NCI-H524 (cell line): ENCODE measurements at places on chromosomes 4 and X.
A peak's percentile ranks its signal among the peaks of the same experiment; 100 is the strongest.

- DNase-seq, result no peak
Measured at GRCh38 chr4:119725011-119725410, 96.4 kb upstream of the PDE5A start.

DNA sequence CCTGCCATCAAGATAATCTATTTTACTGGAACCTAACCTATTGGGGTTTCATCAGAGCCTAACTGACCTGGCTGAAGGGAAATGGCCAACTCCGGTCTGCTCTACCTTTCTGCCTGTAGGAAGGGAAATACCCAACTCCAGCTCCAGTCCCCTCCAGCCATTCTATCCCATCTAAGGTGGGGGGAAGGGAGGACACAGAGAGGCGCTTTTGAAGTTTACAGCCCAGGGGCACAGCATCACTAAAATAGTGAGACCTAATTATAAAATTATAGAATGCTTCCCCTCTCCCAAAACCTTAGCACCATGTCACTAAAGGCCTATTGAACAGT lies 27.8 kb upstream of the ACSL4 start:
- no peak for DNase-seq

DNA sequence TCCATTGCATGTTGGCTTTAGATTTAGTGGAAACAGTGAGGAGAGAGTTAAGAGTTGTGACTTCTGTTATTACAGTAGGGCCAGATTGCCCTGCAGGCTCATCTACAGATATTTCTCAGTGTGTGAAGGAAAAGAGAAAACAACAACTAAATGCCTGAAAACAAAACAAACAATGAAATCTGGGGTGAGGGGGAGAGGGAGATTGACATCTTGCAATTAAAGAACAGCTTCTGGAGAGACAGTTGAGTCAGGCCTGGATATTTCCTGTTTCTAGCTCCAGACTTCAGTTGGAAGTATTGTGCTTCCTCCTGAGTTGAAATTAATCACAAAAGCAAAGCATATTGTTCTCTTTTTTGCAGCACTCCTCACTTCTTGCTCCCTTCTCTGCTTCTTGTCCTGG lies 108.3 kb upstream of the SCML1 start:
- no peak for DNase-seq

DNA sequence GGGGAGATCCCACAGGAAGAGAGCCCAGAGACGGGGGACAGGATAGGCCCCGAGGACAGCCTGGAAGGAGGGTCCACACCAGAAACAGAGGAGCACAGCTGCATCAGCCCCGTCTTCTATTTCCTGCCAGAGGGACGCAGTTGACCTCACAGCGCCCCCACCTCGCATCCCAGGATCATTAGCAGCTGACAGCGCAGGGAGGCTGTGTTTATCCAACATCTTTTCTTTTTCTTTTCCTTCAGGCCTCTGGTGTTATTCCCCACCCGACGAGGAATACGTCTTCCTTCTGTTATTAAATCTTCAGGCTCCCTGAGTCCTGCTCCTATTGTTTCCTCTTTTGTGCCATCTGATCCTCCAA lies 75.4 kb downstream of the DCHS2 start:
- no peak for DNase-seq

- no peak for DNase-seq
Measured at GRCh38 chr4:122830426-122831095, 3.9 kb downstream of the FGF2 start.

GRCh38 chr4:184273166-184274147 lies 55.8 kb upstream of the ENPP6 start:
- DNase-seq, result no peak

DNA sequence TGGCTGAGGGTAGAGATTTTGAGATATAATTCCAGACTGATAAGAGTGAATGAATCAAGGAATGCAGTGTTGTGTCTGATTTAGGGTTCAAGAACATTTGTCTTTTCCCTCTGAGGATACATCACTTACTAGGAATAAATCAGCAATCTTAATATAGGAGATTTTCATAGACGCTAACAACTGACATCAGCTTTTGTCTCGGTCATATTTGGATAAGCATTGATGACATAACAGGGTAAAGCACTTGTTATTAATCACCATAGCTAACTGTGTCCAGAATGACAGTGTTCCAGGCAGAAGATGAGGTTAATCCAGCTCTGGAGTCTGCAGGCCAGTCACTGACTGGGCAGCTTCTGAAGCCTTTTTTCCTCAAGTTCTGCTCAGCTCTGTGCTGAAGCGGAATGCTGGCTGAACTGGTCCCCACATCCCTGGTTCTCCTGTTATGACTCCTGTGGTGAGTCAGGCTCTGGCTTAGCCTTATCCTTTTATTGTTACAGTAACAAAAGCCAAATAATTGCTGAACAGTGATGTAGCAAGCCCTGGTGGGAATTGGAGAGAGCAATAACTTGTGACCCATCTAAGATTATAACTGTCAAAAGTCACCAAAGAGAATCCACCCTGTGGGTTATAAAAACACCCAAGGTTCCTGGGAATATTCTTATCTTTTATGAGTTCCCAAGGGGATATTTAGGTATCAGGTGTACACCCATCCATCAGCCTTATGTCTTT lies 41.8 kb downstream of the FNIP2 start:
- no peak for DNase-seq

GRCh38 chr4:84325625-84326024 lies 173.5 kb downstream of the NKX6-1 start:
- no peak for DNase-seq

- DNase-seq, result no peak
Measured at GRCh38 chrX:19649226-19649995, 134.1 kb upstream of the MAP3K15 start.

GRCh38 chr4:159105761-159106243 lies 2.9 kb downstream of the RAPGEF2 start:
- no peak for DNase-seq

DNA sequence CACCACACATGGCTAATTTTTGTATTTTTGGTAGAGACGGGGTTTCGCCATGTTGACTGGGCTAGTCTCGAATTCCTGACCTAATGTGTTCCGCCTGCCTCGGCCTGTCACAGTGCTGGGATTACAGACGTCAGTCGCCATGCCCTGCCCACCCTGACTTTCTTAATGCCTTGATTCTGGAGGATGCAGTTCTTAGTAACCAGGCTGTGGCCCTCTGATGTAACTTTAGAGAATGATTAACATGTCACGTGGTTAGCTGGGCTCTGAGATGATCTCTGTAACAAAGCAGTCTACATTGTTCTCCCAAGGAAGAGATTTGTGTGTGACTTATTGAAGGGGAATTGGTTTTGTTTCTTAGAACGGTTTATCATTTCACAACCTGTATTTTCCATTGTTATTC lies 30.6 kb downstream of the ANK2 start:
- DNase-seq, result peak; percentile 26

DNA sequence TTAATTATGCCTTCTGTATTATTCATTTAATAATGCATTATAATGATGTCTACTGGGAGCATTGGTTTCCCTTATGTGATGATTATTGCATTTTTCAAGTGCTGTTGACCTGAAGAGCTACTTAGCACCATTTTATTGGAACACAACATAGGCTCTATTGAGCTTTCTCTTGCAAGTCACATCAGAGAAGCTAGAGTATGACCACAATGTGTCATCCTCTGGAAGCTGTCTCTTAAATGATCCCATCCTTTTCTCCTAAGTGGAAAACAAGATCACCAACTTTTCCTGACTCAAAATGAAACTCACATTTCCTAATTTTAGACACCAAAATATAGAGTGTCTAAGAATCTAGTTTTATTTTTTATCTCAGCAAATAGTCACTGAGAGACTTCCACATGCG lies 1451.9 kb downstream of the PCDH7 start:
- DNase-seq, result no peak

GRCh38 chr4:147860960-147861359 lies 129.1 kb downstream of the ARHGAP10 start:
- no peak for DNase-seq

DNA sequence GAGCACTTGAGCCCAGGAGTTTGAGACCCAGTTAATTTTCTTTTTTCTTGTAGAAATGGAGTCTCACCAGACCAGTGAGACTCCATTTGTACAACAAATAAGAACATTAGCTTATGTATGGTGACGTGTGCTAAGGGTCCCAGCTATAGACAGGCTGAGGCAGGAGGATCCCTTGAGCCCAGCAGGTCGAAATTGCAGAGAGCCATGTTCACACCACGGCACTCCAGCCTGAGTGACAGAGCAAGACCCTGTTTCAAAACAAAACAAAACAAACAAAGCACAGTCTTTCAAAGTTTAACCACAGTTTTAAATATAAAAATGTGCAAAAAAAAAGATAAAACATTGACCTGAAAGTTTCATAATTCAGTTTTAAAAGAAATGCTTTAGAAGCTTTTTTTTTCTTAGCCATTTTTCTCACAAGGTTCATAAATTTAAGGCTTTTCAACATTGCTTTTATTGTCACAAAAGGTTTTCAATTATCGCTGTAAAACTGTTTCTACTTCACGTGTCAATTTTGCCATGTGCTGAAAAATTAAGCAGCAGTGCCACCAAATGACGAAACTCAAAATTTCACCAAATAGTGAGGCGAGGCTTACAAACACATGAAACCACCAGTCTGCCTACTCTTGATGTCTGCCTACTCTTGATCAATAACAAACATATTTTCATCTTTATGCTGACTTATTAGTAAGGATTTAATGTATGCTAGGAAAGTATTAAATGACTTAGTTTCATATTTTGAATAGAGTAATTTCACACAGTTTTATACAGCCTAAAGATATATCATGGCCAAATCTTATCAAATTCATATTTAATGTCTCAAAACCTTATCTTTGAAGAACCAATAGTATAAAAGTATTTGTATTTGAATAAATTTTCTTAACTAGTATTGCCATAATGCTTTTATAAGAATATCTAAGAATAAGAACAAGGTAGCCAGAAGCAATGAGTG lies 126.3 kb downstream of the NEK1 start:
- DNase-seq, result peak; percentile 46

DNA sequence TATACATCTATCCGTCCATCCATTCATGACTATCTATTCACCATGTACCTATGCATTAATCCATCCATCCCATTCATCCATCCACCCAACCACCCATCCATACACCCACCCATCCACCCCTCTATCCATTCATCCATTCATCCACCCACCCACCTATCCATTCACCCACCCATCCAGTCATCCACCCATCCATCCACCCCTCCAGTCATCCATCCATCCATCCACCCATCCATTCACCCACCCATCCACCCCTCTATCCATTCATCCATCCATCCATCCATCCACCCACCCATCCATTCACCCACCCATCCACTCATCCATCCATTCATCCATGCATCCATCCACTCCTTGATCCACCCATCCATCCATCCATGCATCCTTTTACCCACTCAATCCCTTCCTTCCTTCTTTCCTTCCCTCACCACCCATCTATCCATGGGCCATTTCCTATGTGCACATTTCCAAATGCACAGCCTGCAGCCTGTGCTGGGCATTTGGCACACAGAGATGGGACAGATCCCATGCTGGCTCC lies 100.8 kb upstream of the ADRA2C start:
- DNase-seq, result no peak

GRCh38 chrX:153944140-153944799 lies at the start of gene RENBP:
Gene RENBP, minus strand, starts transcription at chrX:153944643. Its CDS starts 33 bp downstream, at chrX:153944610.
- no peak for DNase-seq
